ENCODE measurements at places on chromosomes 16 and 17.

GRCh38 chr17:44350733-44351226 lies 5.7 kb downstream of the GRN start:
- peak; percentile 55 for DNase-seq

GRCh38 chr16:30562021-30562420 lies 3.8 kb upstream of the ZNF764 start:
- no peak for DNase-seq

GRCh38 chr17:45231481-45232116 lies 9.9 kb downstream of the FMNL1 start:
- no peak for DNase-seq

GRCh38 chr17:43382776-43383175 lies 16.0 kb upstream of the ARL4D start:
- DNase-seq, result no peak

DNA sequence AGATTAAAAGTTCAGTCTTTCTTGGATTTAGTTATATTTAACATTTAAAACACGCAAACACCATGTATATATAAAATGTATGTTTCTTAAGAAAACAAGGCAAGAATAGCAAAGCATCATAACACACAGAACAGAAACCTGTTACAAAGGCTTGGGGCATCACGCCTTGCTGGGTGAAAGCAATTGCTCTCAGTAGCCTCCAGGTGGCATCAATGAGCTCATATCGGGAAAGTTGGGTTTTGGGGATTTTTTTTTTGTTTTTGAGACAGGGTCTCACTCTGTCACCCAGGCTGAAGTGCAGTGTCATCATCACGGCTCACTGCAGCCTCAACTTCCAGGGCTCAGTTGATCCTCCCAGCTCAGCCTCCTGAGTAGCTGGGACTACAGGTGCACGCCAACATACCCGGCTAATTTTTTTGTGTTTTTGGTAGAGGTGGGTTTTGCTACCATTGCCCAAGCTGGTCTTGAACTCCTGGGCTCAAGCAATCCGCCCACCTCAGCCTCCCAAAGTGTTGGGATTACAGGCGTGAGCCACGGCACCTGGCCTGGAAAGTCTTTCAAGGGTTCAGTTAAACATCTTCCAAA lies 56.9 kb downstream of the CYB5D2 start:
- peak; percentile 0 for DNase-seq

DNA sequence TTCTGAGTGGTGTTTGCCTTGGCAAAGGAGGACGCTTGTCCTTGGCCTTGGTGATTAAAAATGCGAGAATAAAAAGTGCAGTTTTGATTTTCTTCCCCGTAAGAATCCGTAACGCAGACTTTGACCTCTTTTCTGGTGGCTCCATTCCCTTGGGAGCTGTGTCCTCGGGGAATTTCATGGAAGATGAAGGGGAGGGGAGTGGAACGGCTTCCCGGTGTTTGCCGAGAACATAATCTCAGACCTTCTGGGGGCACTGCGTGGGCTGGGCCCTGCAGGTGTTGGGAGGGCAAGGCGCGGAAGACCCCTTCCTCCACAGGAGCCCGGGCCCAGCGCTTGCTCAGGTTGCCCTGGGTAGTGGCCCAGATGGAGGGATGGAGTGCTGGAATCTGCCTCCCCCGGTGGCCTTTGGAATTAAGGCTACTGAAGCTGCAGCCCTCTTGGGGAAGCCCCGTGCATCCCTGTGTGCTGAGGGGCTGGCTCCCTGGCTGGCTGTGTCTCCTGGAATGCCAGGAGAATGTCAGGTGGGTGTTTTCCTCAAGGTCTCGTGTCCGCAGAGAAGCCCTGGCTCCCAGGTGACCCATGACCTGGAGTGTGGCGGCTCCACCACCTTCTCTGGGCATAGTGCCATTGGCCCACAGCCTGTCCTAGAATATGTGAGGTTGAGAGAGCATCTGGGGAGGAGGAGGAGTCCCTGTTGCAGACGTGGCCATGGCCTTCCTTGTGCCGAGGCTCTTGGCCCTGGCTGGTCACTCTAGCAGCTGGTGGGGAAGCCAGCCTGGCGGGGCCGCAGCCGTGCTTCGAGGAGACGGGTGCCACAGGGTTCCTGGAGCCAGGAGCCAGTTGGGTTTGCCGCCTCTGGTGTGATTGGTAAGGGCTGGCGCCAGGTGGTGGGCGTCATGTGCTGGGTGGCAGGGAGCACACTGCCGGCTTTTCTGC lies 3.1 kb downstream of the BAIAP2 start:
- no peak for DNase-seq

GRCh38 chr17:31511195-31511578 lies 119.7 kb downstream of the RAB11FIP4 start:
- DNase-seq, result no peak

DNA sequence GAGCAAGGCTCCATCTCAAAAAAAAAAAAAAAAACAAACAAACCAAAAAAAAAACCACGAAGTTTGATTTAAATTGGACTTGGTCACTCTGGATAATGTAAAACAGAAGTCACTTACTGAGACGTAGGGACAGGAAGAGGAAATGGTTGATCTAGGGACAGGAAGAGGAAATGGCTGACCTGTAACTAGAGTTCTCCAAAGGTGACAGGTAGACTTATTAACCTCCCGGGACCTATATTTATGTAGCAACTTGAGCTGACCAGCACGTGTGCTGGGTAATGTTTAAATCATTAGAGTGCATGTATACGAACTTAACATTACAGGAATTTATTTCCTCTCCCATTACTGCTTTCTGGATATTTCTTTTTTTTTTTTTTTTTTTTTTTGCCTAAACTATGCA lies 81.5 kb upstream of the DHX40 start:
- no peak for DNase-seq
